ENCODE measurements at places on chromosomes 4 and X.

- no peak for DNase-seq
These were observed 4.5 kb downstream of the CXXC4 start for GRCh38 chr4:104490096-104490769.

DNA sequence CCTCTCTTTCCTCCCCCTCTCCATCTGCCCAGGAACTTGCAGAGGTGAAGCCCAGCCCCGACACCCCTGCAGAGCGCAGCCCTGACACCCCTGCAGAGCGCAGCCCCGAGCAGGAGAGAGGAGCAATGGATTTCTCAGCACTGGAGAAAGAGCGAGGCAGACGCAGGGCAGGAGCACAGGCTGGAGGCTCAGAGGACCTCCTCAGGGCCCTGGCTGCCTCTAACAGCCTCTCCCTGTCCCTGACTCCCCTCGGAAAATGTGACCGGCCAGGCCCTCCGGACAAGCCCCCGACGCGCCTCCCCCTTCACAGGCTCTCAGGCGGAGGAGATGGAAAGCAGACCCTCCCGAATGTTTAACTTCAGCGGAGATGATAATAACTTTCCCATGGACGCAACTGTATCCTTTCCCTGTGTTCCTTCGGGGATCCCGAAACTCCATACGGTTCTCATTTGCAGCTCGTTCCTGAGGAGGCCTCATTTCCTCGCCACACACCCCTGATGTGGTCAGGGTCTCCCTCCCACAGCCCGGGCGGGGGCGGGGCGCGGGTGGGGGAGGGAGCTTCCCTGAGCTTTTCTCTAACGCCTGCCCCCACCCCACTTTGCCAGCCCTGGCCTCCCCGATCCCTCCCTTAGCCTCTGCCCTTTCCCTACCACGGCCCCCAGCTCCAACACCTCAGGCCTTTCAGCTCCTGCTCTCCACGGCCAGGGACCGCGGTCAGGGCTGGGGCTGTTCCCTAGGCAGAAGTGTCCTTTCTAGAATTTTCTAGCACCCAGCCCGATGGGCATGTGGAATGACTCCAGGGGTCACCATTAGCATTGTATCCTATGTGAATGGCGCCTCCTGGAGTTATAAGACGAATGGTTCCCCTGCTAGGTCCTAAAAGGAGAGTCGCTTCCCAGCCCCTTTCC lies 201.1 kb upstream of the BCOR start:
- DNase-seq, result no peak

- no peak for DNase-seq
These were observed 121.3 kb downstream of the PPARGC1A start for GRCh38 chr4:23768541-23768940.

- no peak for DNase-seq
These were observed 372.9 kb upstream of the TENM3 start for GRCh38 chr4:181870326-181870725.

DNA sequence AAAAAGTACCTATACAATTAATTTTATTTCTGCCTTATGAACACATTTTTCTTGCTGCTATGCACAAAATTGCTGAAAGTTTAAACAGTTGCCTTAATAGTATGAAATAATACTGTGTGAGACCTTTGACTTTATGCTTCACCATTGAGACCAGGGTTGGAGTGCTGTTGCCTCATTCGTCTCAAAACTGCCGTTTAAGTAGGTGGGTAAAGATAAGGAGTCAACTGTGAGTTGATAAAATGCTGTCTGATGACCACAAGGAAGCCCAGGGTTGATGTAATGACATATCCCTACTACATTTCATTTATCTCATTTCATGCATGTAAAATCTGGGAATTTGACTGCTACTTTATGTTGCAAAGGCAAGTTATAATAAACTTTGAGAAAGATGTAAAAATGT lies 23.4 kb downstream of the STK26 start:
- no peak for DNase-seq

GRCh38 chrX:118734909-118735308 lies 7.5 kb downstream of the IL13RA1 start:
- DNase-seq, result no peak

DNA sequence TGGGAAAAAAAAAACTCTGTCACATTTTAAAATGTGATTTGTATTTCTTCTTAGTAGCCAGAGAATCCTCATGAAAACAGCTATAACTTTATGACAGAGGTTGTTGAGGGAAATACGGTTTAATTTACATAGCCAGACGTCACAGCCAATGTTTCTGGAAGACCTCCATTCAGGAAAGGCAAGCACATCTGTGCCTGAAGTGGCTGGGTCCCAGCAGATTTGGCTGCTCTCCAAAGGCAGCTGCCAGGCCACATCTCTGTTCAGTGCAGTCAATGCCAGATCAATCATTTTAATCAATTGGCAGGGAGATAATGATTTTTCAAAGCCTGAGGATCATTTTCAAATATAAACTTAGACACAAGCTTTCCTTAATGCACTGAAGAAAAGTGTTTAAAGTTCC lies 86.5 kb upstream of the ZIC3 start:
- no peak for DNase-seq

DNA sequence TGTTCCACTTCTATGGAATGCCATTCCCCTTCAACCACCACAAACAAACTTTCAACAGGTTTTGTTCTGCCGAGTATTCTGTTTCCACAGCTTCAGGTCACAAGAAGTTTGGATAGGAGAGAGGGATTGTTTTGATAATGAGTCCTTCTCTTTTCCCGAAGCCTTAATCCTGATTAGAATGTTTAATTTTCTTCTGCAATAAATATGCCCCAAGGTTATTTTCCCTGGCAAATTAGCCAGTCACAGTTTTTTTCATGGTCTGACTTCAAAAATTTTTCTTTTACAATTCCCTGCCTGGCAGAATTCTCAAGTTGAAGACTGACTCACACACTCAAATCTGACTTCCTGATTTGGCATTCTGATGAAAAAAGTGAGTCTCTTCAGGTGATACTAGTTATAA lies 33.1 kb upstream of the EDNRA start:
- DNase-seq, result no peak

GRCh38 chrX:3384327-3384726 lies 37.9 kb upstream of the MXRA5 start:
- no peak for DNase-seq

DNA sequence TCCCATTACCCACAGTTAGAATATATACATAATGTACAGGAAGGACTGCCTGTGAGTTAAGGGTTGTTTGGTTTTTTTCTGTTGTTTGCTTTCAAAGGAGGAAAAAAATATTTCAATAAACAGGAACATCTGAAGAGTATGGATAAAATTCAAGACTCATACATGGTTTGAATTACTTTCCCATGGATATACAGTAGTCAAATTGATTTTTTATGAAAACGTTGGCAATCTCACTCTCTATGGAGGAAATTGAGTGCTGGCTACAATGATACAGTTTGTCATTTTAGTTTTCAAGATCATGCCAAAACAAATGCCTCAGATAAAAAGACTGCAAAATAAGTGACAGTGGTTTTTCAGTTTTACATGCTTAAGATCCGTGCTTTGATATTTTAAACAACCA lies 116.6 kb downstream of the SH3RF1 start:
- no peak for DNase-seq

GRCh38 chrX:153527208-153527607 lies 9.8 kb downstream of the ATP2B3 start:
- DNase-seq, result no peak

DNA sequence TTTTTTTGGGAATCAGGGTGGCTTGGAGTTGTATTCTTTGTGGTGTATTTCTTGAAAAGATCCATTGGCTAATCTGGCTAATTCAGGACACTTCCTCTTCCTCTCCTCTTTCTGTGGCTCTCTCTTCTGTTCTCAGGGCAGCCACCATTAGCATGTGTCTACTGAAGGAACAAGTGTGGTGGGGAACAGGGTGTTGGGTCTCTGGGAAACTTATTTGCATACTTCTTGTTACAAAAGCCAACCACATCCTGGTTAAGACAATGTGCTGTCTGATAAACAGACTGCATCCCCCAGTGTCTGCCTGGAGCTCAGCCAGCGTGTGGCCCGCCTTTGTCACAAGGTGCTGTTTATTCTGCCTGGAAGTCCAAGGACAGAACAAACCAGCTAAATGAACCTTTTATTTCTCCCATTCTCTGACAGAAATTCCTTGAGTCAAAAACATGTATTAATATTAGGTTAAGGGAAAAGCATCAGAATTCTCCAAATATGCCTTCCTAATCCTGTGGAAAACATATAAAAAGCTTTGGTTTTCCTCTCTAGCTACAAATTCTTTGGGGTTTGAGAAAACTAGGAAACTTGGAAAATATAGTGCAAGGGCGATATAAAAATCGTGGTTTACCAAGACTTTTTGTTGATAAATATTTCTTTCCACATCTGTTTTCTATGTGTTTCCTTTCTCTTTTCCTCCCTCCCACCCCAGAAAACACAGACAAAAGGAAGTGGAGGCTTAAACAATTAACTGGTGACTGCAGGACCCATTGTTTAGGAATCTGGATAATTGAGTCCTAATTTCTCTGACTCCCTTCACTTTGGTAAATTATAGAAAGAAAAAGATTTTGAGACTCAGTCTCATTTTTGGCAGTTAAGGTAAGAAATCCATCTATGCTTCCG lies 203.6 kb downstream of the SPRY1 start:
- DNase-seq, result no peak

DNA sequence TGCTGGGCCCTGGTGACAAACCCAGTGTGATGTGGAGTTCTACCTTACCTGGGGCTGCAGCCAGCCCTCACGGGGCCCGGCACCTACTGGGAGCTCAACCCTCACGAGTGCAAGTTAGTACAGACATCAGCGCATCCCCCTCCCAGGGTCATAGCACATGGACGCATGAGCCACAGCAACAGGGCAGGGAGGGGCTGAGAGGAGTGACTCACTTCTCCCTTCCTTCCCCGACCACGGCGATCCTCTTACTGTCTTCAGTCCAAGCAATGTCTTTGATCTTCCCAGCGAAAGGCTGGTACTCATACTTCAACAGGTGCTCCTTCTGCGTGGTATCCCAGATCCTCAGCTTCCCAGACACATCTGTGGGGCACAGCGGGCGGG lies 17.8 kb downstream of the WDR1 start:
- DNase-seq, result no peak

DNA sequence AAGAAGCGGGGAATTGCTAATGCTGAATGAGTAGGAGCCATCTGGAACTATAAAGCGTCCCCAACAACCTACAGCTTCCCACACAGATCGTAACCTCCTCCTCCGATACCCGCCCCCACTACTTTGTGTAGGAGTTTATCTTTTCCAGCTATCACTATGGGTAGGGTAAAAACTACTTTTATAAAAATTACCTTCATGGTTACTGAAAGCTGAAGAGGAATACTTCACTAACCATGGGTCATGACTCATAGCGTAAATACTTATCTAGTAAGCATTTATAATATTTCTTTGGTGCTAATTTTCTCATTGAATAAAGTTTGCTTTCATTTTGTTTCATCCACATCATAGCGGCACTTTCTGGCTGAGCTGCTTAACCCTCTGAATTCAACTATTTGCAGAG lies 79.4 kb upstream of the TNIP3 start:
- DNase-seq, result no peak

DNA sequence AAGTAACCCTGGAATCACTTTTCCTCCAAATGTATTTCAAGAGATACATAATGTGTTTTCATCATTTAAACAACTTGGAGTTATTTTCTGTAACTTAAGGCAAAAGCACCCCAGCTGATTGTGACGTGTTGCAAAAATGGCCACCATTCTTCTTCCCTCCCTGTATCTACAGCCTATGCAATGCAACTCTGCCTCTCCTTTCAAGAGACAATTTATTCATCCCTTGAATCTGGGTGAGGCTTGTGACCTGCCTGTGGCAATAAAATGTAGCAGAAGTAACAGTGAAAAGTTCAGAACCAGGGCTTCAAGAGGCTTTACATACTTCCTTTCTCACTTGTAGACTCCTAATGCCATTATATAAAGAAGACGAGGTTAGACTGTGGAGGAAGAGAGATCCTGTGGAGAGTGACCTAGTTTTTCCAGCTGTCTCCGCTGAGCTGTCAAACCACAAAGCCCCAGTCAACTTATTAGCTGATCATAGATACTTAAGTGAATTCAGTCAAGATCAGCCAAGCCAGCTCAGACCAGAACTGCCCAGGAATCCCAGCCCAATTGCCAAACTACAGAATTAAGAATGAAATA lies 81.0 kb upstream of the KLF3 start:
- DNase-seq, result no peak

DNA sequence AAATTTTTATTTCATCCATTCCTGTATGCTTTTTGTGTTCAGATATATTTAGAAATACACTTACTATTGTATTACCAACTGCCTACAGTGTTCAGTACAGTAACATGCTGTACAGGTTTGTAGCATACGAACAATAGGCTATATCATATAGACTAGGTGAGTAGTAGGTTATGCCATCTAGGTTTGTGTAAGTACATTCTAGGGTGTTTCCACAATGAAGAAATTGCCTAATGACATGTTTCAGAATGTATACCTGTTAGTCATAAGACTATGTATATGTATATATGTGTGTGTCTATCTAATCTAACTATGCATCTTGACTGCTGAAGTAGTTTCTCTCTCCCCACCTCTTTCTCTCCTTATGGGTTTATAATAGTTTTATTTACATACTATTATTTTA lies 51.5 kb upstream of the BTC start:
- no peak for DNase-seq

DNA sequence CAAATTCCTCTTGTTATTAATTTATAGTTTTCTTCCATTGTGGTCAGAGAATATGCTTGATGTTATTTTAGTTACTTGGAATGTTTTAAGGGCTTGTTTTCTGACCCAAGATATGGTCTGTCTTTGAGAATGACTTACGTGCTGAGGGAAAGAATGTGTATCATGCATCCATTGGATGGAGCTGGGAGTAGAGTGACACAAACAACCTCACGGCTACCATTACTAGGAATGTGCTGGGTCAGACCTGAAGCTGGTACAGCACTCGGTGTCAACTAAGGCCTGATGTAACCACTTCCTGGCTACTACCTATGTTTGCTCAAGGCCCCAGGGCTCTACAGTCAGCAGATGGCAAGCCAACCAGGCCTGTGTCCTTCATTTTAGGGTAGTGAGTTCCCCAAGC lies 257.8 kb downstream of the FAT4 start:
- DNase-seq, result no peak

DNA sequence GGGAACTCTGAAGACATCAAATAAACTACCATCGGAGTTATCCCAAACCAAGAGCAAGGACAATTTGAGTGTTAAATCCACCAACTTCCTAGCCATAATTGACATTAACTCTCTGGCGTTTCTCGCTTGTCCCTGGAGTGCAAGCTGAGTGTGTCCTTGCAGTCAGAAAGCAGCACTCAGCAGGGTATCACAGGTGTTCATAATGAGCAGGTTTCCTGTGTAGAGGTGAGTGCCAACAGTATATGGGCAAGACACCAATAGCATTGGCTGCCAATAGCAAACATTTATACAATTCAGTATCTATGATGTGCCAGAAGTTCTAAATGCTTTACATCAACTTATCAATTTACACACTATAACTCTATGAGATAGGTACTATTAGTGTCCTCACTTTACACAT lies 11.2 kb downstream of the BLTP1 start:
- no peak for DNase-seq

Data from stimulated activated CD4-positive, alpha-beta T cell treated with anti-CD3 and anti-CD28 coated beads, TNF-alpha, amount 100 ng/mL, for 1 hour (primary cell).